ENCODE measurements at places on chromosomes 7 and 10.

DNA sequence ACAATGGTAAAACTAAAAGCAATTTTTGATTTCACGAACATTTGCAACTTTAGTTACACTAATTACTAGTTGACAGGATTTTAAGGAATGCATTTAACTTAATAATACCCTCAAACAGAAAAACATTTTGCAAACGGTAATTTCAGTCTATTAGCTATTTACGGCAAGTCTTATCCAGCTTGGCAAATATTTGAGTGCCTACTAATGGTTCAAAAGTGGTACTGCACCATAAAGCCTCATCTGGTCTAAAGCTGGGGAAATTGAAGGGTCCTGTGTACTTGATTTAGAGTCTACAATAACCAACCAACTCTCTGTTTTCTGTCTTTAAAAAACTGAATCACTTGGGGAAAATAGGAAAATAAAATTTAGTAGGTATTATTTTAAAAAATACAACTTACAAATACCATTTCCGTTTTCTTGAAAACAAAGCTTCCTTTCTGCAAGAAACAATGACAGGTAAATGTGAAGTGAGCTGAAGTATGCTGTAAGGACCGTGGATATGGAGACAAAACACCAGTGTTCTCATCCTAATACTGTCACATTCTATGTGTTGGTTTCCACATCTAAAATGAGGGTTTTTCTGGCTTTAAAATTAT, 142.3 kb downstream of the VPS50 start:
- peak; percentile 6 for DNase-seq

DNA sequence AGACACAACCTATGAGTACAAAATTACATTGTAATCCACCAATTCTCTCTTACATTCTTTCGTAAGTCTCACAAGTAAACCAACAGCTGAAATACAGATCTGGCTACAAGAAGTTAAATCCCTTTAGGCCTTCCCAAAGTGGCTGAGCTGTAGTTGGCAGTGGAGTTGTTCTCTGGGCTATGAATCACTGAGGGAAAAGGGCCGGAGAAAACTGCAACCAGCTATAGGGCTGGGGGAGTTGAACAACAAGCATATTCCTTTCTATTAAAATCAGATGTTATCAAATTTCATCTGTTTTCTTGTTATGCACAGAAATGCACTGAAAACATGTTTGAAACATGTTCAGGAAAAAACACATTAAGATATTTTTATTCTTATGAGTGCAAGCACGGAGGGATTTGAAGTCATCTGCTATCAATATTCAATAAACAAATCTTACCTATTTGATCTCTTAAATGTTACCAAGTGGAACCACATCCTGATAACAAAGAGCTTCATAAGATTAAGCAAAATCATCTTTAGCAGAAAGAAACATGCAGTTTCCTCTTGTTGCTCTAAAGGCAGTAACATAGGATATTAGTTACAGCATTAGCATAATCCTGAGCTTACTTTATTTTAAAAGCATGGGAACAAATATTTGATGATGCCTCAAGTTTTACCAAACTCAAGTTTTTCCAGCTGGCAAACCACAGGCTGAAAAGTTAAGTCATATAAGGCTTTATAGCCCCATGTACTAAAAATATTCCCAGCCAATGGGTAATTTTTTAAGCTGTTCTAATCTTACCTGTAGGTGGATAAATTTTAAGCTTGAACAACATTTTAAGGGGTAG, 212.7 kb downstream of the TAX1BP1 start:
- DNase-seq = peak; percentile 59

DNA sequence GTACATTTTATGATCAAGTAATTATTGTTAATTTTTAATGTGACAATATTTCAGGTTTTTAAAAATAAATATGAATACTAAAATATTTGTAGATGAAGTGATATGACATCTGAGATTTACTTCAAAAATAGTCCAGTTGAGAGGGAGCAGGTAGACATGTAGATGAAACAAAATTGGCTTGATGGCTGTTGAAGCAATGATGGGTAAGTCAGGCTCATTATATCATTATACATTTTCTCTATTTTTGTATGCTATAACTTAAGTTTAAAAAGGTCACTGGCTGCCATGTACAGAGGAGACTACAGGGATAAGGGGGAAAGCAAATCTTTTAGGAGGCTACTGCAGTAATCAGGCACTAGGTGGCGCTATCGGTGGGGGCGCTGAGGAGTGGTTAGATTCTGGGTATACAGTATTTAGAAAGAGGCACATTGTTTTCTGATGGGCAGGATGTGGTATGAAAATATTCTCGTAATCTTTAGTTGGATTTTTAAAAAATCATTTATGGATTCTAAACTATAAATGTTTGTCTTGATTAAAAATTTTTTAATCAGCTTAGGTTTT, 189.8 kb upstream of the IMMP2L start:
- DNase-seq = peak; percentile 79

DNA sequence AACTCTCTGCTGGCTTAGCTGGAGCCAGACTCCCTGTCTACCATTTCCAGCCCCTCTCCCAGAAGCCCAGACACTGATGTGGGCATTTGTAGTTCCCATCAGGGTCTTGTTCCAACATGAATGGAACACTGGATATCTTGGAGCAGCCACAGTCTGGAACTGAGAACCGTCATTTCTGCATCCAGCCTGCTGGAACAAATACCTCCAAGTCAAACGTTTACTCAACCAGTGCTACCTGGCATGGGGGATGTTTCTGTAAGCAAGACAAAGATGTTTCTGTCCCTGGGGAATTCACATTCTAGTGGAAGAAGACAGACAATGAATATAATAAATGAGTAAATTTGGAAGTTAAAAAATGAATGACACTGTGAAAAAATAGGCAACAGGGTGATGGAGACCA, 70.8 kb upstream of the ZNF438 start:
- no peak for DNase-seq

- no peak for DNase-seq
These were observed 215.3 kb downstream of the CHCHD3 start for GRCh38 chr7:132866551-132866950.

- no peak for DNase-seq
These were observed 218.0 kb downstream of the CREB5 start for GRCh38 chr7:28630350-28630749.

DNA sequence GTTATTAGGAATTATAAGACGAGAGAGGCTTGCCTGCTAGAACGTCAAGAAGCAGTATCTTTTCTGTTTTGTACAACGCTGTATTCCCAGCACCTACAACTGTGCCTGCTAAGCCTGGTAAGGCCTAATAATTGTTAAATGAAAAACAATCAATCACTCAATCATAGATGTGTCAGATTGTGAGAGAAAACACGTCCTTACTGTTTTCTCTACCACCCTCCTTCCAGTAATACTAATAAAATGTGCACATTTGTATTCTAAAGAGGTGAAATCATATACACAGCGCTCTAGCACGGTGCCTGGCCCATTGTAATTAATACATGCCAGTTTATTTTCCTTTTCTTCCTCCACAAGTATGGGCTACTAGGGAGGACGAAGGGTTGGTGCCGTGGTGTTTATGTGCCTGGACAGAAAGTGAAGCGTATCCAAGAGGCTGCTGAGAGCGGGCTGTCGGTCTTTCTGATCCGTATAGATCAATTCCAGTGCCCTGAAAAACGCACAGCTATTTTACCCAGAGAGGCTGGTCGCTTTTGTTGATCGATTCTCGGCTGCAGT, 1.5 kb upstream of the AUTS2 start:
- DNase-seq = no peak

DNA sequence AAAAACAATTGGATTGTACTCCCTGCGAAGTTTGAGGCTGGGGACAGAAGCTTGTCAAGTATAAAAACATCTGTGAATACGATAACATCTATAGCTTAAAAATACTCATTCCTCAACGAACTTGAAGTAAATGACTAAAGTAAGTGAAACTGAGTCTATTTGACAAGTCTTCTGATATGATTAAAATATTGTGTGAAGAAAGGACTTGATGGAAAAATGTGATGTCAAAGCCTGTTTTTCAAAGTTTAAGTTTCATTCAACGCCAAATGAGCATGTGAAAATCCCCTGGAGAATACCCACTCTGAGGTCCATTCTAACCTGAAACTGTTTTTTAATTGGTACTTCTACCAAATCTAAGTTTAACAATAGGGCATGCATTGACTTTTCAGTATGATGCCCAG, 122.3 kb upstream of the MDFIC start:
- peak; percentile 16 for DNase-seq

DNA sequence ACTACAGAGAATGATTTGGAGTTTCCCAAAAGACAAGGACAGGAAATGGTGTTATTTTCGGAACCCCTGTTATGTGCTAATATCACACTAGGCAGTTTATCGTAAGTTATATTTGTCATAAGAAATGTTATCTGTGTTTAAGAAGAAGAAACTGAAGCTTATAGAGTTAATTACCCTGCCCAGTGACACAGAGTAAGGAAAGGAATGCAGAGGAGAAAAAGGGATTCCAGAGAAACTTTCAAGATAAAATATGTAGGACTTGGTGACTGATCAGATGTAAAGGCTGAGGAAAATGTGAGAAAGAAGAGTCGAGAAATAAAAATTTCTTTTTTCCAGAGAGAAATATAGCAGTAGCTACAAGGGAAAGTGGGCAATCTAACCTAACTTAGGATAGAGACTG, 63.5 kb upstream of the ZNF746 start:
- DNase-seq = no peak

- no peak for DNase-seq
These were observed 170.1 kb upstream of the INHBA start for GRCh38 chr7:41872966-41873365.

GRCh38 chr7:25246306-25246705, 18.0 kb upstream of the NPVF start:
- no peak for DNase-seq

GRCh38 chr7:90536449-90536848, 59.7 kb upstream of the CDK14 start:
- no peak for DNase-seq

- DNase-seq = peak; percentile 91
These were observed at the start of gene NPTX2 for GRCh38 chr7:98617051-98617959. Gene NPTX2 (plus strand): TSS chr7:98617285. CDS start chr7:98617462, 177 bp downstream.

- DNase-seq = peak; percentile 83
These were observed 68.1 kb downstream of the SCRN1 start for GRCh38 chr7:29921404-29922010.

DNA sequence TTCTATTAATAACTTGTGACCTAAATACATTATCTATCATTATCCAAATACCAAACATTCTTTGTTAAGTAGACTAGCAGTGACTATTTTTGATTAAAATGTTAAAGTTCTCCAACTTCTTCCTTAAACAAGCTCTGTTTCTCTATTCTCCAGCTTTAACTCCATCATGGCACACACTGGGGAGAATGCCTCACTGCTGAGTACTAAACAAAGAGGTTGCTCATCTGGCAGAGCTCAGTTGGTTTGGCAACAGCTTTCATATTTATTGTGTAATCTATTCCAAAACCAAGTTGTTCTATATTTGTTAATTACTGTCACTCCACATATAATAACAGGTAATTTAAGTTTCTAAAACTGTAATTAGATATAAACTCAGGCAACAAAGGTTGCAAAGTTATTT, 89.6 kb downstream of the USP6NL start:
- DNase-seq = no peak

- DNase-seq = peak; percentile 81
These were observed 36.4 kb downstream of the CNPY1 start for GRCh38 chr7:155509725-155510551.

GRCh38 chr7:27277628-27278027, 35.0 kb downstream of the EVX1 start:
- DNase-seq = no peak

DNA sequence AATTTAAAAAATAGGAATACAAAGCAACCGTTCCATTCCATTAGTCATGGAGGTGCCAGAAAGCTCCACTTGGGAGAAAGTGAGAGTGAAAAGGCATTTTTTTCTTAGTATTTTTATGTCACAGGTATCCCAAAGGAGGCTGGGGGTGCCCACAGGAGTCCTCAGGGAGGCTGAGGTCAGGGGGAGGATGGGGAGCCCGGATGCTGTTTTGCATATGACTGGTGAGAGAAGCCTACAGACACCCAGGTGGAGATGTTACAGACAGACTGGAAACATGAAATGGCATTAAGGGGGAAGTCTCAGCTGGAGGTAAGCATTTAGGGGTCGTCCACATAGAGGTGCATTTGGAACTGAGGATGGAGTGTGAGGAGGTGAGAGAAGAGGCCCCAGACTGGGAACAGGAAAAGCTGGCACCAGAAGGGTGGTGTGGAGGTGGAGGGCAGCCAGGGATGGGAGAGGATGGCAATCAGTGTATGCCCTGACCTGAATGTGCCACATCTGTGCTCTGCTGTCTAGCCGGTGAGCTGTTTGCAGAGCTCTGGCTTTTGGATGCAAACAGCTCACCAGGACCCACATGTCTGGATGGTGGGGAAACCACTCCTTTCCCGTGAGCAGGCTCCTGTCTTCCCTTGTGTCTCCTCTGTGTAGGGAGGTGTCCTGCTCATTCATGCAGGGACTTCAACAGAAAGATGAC, 101.1 kb downstream of the RAMP3 start:
- DNase-seq = no peak

DNA sequence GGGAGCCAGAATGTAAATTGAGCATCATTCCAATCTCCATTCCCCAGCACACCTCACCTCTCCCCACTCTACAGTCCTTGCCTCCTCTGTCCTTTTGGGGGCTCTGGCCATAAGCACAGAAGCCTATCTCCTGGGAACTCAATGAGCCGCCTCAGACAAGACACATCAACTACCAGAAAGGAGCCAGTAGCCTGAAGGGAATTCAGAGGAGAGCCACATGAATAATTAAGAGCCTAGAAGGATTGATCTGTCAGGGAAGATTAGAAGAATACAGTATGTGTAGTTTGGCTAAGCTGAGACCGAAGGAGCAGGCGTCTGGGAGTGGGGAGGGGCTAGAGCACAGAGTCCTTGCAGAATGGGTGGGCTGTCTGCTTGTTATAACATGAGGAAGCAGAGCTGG, 31.2 kb downstream of the FRMD4A start:
- DNase-seq = peak; percentile 84

GRCh38 chr7:7630626-7631329, 9.8 kb upstream of the UMAD1 start:
- DNase-seq = no peak

- no peak for DNase-seq
These were observed 12.5 kb upstream of the HNRNPF start for GRCh38 chr10:43421519-43421918.

- DNase-seq = no peak
These were observed 1.7 kb downstream of the SDK1 start for GRCh38 chr7:3302681-3303320.

GRCh38 chr10:128880159-128880725, 586.8 kb upstream of the MGMT start:
- DNase-seq = no peak

- DNase-seq = no peak
These were observed 774.1 kb upstream of the AUTS2 start for GRCh38 chr7:68823996-68824780.

GRCh38 chr7:147013825-147014224, 897.2 kb downstream of the CNTNAP2 start:
- DNase-seq = peak; percentile 28

GRCh38 chr7:50814166-50814565, 31.5 kb upstream of the GRB10 start:
- no peak for DNase-seq

- DNase-seq = no peak
These were observed 8.5 kb downstream of the KMT2E start for GRCh38 chr7:105022458-105022857.

GRCh38 chr10:129373718-129374117, 93.3 kb upstream of the MGMT start:
- DNase-seq = no peak

Measured in eye (tissue), 1 donor.